ENCODE measurements at places on chromosomes 16 and 17.

GRCh38 chr17:42163113-42163512 is 8.3 kb upstream of the RAB5C start:
- peak; percentile 41 for DNase-seq

DNA sequence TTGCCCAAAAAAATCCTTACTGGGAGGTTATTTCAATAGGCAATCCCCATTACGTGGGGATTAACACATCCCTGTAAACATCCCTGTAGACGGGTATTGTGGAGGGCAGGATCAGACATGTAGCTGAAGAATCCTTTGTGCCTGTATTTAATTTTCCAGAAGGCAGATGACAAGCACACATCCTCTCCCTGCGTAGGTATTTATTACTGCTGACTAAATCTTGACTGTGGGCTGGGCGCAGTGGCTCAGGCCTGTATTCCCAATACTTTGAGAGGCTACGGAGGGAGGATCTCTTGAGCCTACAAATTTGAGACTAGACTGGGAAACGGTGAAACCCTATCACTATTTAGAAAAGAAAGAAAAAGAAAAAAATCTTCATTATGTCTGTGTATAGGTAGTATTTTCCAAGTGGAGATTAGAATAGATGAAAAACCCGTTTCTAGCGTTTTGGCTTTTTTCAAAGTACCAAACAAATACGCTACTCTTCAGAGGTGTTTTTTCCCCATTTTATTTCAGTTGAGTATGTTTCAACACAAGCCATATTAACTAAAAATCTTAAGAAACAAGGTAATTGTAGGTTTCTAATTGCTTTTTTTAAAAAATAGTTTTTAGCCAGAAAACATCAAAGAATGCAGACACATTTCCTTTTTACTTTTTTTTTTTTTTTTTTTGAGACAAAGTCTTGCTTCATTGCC is 1.5 kb upstream of the MARF1 start:
- no peak for DNase-seq

DNA sequence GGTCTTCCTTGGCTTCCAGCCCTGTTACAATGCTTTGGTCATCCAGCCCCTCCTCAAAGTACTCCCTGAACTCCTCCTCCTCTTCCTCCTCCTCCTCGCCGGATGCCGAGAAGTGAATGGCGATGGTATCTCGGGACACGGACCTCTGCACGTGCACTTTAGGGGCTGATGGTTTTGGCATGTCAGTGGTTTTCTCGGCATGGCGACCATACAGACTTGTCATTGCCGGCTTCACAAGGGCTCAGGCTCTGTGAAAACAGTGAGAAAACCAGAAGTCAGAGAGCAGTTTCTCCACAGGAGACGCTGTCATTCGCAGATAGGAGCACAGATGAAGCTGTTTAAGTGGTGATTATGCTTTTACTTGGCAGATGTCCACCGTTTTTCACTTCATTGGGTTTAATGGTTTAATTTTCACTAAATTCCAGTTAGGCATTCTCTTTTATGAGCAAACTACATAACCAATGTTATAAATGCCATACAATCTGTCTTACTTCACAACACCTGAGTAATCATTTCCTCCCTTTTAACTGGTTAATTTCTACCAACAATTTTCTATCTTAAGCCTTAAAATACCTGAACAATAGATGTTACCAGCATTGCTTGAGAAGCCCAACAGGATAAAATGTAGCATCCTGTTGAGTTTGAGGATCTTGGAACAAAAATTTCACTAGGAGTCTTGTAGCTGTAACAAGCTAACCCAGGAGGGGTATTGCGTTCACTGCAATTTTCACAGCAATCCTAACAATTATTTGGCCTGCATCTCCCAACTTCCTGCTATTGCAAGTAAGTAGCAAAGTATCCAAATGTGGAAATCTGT is 48.9 kb downstream of the TEX2 start:
- no peak for DNase-seq

DNA sequence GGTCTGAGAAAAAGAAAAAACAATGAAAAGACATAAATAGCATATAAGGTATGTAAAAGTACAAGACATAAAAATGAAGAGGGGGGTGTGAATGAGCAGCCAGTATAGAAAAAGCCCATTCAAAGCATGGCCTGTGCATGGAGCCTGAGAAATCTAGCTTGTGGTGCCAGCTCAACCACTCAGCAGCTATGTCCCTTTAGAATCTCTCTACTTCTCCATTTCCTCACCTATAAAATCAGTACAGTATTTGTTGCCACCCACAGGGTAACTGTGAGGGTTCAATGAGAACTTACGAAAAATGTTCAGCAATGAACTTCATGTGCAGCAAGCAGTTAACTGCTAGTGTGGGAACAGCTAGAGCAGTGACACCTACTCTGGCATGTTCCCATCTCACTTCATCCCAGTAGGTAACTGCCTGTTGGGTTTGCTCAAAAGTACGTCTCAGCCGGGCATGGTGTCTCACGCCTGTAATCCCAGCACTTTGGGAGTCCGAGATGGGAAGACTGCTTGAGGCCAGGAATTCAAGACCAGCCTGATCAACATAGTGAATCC is 15.3 kb downstream of the CYTH1 start:
- DNase-seq, result no peak

GRCh38 chr17:72778169-72779151 is 314.0 kb downstream of the SLC39A11 start:
- no peak for DNase-seq

DNA sequence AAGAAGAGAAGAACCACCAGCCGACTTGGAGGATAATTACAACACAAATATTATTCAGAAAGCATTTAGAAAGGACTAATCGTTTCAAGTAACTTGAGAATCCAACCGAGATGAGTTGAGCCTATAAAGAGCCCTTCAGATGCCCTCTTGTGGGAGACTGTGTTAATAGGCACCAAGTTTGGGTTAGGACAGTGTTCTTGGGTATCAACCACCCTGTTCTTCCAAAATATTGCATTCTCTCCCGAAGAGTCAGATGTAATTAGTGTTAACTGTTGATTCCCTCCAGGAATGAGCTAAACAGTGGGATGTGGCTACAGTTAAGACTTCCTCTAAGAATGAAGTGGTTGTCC is 87.8 kb upstream of the NOL11 start:
- no peak for DNase-seq

DNA sequence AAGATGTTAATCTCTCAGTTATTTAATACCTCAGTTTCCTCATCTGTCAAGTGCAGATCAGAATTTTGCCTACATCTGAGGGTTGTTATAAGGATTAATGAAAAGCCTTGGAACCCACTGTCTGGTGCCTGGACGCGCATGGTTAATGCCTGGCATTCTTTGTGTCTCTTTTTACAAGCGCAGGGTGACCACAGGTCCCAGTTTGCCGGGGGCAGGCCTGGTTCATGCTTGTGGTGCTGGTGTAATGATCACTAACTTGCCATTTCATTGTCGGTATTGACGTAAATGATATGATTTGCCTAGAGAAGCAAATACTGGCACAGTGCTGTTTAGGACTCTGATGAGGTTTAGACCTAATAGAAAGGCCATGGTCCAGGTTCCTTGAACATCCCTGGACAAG is 23.1 kb downstream of the MRC2 start:
- no peak for DNase-seq

DNA sequence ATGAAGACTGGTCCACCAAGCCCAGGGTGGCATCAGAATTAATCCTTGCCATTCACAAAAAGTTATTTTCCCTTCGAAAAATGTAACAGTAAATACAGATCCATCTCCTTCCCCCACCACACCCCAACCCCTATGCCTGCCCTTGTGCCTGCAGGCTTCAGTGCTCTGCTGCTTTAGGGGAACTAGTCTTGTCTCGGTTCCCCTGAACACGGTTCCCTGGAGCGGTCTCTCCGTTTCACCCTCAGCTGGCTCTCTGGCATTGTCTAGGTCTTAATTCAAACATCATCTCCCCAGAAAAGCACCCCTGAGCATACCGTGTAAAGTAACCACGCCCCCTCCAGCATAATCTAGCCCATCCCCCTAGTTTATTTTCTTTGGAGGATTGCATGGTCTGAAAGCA is 25.8 kb downstream of the EMP2 start:
- DNase-seq, result no peak

DNA sequence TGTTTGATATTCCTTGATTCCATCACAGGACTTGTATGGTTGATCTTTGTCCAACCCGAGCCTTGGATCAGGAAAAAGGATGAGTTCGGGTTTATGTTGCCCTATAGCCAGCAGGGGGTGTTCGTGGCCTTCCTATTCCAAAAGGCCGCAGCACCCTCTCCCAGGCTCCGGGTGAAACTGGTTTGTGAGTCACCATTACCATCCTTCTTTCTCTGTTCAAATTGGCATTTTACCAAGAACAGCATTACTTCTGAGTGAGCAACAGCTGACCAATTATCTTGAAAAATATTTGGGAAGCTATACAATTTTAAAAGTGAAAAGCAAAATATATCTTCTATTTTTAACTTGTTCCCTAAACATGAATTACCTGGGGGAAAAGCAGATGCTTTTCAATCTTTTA is 24.3 kb upstream of the KRT20 start:
- peak; percentile 63 for DNase-seq

- DNase-seq, result no peak
Observed at GRCh38 chr16:4689864-4690704, 3.3 kb upstream of the NUDT16L1 start.

GRCh38 chr16:31143011-31143693 is 6.7 kb downstream of the PRSS36 start:
- DNase-seq, result no peak

GRCh38 chr16:16163109-16163508 is 60.2 kb downstream of the ABCC6 start:
- DNase-seq, result no peak

GRCh38 chr17:27807567-27808470 is 7.5 kb upstream of the NOS2 start:
- DNase-seq, result peak; percentile 87

- no peak for DNase-seq
Observed at GRCh38 chr17:71286625-71287024, 834.2 kb upstream of the SOX9 start.

DNA sequence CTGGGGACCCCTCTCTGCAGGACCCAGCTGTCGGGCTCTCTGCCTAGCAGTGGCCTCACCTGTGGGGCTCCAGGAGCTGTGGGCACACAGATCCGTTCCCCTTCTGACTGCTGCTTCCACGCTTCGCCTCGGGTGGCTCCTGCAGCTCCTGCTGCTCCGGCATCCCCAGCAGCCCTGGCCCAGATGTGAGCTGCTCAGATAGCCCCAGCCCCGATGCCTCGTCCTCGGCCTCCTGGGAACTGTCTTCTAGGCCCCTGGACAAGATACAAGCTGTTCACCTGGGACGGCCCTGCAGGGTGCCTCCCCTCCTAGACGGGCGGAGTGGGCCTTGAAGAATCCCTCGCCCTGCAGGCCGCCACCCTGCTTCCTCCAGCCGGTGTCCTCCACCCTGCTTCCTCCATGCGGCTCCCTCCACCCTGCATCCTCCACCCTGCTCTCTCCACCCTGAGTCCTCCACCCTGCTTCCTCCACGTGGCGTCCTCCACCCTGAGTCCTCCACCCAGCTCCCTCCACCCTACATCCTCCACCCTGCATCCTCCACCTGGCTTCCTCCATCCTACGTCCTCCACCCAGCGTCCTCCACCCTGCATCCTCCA is 11.0 kb downstream of the EMC6 start:
- no peak for DNase-seq

- no peak for DNase-seq
Observed at GRCh38 chr17:60563743-60564142, 36.2 kb upstream of the PPM1D start.

DNA sequence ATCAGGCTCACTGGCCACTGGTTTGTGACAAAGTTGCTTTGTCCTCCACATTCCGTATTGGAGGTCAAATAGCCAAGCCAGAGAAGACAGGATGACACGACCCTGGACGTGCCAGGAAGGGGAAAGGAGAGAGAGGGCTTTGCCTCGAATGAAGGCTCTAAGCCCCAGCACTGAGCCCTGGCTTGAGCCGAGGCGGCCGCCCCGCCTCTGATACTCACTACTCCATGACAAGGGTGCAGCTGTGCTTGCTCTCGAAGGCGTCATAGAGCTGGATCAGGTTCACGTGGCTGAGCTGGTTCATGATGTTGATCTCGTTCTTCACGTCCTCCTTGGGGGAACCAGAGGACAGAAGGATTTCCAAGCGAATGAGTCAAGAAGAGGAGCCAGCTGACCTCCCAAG is 19.3 kb downstream of the MYLK3 start:
- DNase-seq, result no peak

DNA sequence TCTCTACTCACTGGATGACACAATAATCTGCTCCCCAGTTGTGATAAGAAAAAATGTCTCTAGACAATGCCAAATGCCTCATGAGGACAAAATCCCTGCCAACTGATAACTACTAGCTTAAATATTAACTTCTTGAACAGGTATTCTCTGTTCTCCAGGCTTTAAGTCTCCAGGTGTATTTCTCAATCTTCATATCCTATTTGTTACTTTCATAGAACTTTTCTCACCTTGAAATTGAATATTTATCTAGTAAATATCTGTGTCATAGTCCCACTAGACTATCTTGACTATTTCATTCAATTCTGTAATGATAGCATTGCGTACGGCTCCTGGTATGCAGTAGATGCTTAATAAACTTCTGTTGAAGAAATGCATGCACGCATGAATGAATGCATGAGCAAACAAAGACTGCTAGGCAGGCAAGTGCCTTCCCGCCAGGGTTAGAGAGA is 15.9 kb downstream of the HSD17B2 start:
- DNase-seq, result no peak

GRCh38 chr16:79380995-79381602 is 219.4 kb downstream of the MAF start:
- no peak for DNase-seq

DNA sequence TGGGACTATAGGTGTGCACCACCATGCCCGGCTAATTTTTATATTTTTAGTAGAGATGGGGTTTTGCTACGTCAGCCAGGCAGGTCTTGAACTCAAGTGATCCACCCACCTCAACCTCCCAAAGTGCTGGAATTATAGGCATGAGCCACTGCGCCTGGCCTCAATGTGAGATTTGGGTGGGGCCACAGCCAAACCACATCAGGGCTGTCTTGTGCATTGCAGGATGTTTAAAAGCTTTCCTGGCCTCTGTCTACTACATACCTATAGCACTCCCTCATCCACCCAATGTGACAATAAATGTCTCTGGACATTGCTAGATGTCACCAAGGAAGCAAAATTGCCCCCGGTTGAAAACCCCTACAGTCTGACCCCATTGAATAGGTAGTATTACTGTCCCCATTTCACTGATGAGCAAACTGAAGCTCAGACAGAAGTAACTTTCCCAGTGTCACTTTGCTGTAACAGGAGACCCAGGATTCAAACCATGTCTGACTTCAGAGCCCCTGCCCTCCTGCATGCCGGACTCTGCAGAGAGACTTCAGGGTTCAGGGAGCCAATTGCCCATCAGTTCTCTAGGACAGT is 3.6 kb upstream of the MAP3K14 start:
- DNase-seq, result peak; percentile 45

DNA sequence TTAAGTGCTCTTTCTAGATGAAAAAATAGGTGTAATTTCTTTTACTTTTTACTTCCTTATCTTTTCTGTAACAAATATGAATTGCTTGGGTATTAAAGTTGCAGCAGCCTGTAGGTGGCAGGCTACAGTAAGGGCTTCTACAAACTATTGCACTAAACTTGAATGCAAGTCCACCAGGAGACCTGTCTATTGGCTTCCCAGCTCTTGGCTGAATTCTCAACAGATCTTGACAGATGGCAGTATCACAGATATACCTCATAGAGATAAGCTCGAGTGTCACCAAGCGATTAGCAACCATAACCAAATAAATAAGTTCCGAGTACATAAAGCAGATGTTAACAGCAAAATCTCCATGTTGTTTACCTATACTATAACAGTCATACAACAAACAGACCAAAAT is 5.9 kb downstream of the BBS2 start:
- peak; percentile 62 for DNase-seq

- DNase-seq, result no peak
Observed at GRCh38 chr17:32810690-32811089, 66.2 kb downstream of the MYO1D start.

All from activated CD4-positive, alpha-beta T cell treated with anti-CD3 and anti-CD28 coated beads, Interleukin-2, amount 10 ng/mL, durations not matched to agents 7 days and 5 days (primary cell).